Right renal pelvis (tissue), 4 donors: ENCODE measurements at places on chromosomes 6 and 20.

GRCh38 chr6:48611332-48611731, 500.3 kb upstream of the PTCHD4 start:
- no peak for DNase-seq

GRCh38 chr6:139728876-139729427, 354.5 kb upstream of the CITED2 start:
- no peak for DNase-seq

DNA sequence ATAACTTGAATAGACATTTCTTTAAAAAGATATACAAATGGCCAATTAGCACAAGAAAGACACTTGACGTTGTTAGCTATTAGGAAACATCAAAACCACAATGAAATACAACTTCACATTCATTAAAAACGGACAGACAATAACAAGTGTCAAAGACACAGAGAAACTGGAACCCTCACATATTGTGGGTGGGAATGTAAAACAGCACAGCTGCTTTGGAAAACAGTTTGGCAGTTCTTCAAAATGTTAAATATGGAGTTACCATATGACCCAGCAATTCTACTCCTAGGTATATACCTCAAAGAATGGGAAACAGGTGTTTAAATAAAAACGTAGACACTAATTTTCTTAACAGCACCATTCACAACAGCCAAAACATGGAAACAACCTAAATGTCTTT, 100.5 kb upstream of the SLC22A23 start:
- no peak for DNase-seq

DNA sequence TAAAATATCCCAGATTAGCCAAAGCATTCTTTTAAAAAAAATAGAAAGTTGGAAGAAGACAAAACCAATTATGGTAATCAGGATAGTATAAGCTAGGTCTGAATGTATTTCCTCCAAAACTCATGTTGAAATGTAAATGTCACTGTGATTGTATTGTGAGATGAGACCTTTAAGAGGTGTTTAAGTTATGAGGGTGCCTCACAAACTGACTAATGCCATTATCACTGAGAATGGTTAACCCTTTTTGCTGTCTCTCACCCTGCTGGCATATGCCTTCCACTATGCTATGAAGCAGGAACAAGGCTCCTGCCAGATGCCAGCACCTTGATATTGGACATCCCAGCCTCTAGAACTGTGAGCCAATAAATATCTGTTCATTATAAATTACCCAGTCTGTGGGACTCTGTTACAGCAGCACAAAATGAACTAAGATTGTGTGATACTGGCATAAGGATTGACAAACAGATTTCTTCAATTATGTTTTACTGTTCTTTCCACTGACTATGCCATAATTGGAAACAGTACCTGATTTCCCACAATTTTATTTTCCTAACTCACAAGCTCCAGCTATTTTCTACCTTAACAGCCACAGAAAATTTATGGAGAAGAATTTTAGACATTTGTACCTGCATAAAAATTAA, 63.8 kb downstream of the IBTK start:
- DNase-seq: no peak

- DNase-seq: no peak
Measured at GRCh38 chr20:45826381-45827019, 612 bp downstream of the TNNC2 start.

GRCh38 chr20:10802236-10802635, 128.4 kb upstream of the JAG1 start:
- no peak for DNase-seq

DNA sequence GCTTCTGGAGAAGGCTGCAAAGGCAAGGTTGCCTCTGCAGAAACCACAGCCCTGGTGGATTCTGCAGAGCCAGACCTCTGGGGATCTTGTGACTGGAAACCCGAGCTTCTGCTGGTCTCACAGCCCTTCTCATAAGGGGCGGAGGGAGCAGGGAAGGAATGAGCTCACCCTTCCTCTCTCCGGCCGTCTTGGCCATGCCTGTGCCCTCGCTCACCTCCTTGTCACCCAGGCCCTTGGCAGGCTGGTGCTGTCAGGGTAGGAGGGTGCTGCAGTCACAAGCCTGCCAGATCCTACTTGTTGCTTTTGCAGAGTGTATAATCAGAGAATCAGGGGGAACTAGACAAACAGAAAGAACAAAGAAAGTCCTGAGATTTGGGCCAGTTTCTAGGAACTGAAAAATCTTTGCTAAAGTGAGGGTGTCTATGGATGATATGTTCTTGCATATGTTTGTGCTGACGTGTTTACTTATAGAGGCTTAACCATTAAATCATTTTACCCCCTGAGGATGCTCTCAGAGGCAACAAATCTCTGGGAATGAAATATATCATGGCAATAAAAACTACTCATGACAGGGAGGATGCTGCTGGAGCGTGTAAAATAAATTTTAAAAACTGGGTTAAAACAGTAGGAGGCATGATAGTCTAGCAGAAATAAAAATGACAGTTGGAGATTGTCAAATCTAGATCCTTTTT, 244.9 kb upstream of the SOX4 start:
- no peak for DNase-seq

GRCh38 chr6:128966934-128967333, 84.0 kb downstream of the LAMA2 start:
- no peak for DNase-seq

DNA sequence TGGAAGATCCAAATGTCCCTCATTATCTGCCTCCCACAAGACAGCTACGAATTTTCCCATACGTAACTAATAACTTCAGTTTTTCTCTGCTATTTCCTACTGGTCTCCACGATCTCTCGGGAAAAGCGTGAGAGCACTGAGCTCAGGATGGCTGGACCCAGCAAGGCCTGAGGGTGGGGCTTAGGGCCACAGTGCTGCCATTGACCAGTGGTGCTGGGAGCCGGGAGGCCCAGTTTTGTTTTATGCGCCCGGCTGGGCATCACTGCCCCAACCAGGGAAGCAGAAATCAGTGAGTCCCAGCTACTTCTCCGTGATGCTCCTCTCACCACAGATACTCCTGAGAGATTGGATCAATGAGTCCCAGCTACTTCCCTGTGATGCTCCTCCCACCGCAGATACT, 238.4 kb downstream of the LY86 start:
- no peak for DNase-seq

- no peak for DNase-seq
Measured at GRCh38 chr6:159826968-159827647, 27.0 kb downstream of the PNLDC1 start.

GRCh38 chr6:52620906-52621190, 44.0 kb upstream of the TRAM2 start:
- no peak for DNase-seq

DNA sequence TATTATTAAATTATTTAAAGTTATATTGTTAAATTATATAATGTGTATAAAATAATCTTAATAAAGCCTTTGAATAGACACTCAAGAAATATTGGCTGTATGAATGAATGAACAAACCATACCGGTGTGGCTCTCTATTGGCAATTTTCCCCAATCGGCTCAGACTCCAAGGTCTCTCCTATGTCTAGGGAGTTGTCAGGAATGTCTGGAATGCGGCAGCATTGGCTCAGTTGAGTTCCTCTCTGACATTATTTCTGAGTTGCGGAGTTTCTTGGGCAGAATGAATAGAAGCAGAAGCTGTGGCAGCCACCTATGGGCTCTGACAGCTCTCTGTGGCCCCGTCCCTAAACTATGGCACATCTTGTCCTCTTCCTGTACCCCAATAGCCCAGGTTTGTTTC, 111.0 kb downstream of the SOBP start:
- DNase-seq: no peak

DNA sequence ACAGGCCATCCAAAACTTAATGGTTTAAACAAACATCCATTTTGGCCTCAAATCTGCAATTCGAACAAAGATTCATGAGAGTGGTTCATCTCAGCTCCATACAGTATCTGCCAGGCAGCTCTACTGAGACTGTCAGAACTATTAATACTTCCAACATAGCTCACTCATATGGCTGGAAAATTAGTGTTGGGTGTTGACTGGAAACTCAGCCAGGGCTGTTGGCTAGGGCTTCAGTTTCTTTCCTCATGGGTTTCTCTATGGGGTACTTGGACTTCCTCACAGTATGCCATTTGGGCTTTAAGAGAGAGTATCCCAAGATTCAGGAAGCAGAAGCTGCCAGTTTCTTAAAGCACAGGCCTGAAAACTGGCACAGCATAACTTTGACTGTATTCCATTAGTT, 240.3 kb downstream of the TPBG start:
- no peak for DNase-seq

GRCh38 chr6:167543602-167544497, 219.0 kb downstream of the TTLL2 start:
- no peak for DNase-seq

DNA sequence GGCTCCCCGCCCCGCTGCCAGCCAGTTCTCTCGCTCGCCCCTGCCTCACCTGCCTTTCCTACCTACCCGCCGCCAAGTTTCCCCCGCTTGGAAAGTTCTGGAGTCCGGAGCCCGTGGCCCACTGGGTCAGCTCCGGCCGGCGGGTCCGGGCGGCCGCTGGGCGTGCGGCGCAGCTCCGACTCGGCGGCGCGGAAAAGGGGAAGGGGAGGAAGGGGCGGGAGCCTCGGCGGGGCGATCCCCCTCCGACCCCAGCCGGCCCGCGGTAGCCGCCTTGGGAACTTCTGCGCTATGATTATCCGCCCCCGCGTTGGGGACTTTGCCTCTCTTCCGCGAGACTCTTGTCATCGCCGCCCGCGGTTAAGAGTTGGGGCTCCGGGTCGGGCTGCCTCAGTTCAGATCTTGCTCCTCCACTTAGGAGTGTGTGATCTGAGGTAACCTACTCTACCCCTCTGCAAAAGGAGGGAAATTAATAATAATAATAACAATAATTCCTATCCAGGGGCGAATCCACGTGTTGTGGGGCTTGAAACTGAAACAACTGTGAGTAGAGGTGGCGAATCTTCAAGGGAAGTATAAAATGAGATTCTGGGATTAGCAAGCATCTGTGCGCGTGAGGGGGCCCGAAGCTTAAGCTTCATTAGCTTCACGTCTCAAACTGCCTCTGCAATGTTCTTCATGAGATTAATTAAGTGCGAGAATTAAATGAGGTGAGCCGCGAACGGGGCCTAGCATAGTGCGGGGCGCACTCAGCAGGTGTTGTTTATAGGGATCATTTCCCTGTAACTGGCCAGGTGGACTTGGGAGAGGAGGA, 30.8 kb downstream of the SF3B5 start:
- DNase-seq: peak; percentile 37

- DNase-seq: no peak
Measured at GRCh38 chr6:72283571-72283970, 338.3 kb upstream of the KCNQ5 start.

GRCh38 chr6:97989451-97989850, 706.4 kb upstream of the MMS22L start:
- no peak for DNase-seq

GRCh38 chr20:998231-998830, 3.8 kb downstream of the RSPO4 start:
- DNase-seq: no peak

DNA sequence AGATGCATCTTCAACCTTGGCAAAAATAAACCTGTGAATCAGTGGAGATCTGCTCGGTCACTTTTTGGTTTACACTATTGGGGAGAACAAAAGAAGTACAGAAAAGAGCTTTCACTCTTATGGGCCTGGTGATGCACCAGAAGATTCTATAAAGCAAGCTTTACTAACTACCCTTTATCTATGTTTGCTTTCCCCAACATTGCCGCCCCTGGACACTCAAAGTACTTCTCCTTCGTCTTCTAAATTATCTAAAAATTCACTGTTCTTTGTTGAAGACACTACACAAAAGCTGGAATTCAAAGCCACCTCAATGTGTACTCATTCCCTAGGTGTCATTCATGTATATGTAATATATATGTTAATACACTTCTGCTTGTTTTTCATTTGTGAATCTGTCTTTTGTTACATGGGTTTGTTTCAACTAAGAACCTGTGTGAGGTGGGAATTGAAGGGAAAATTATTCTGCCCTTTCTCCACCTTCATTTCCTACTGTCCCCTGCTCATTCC, 97.9 kb upstream of the BTN3A2 start:
- no peak for DNase-seq

DNA sequence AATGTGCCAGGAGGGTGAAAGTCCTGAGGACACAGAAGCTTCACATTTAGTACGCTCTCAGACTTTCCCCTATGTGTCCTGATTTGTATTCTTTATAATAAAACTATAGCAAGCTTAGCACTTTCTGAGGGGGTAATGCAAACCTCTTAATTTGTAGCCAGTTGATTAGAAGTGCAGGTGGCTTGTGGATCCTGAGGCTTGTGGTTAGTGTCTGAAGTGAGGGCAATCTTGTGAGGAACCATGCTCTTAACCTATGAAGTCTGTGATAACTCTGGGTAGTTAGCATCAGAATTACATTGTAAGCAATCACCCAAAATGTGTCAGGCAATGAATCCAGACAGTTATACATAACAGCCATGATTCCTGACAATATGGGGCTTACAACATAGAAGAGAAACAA, 51.1 kb downstream of the LHFPL5 start:
- no peak for DNase-seq

DNA sequence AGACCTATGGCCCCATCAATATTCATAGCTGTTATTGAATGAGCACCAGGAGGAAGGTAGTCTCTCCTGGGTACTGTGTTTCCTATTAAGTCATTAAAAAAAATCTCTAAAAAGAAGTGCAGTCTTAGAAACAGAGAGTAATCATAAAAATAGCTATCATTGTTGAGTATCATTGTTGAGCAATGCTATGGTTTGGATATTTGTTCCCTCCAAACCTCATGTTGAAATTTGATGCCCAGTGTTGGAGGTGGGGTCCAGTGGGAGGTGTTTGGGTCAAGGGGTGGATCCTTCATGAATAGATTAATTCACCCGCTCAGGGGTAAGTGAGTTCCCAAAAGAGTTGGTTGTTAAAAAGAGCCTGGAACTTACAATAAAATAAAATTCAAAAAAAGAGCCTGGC, 88.1 kb upstream of the IYD start:
- DNase-seq: no peak

DNA sequence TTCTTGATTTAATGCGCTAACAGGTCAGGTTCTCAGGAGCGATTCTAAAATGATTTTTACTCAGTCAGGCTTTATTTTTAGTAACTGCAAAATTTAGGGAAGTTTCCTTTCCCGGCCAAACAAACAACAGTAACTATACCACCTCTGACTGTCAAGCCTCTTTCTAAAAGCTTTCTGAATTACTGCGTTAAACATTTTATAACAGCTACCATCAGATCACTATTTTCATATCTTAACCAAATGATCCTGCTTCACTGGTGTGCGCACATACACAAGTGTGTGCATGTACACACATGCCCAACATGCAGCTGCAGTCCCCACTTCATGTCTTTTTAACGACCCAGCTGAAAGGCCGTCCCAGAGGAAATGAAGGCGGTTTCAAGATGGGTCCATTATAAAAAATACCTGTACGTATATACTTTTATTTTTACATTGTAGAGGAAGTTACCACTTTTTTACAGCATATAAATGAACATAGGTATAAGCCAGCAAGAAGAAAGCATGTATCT, 25.0 kb downstream of the TMEM242 start:
- no peak for DNase-seq

GRCh38 chr20:43535370-43536004, 23.3 kb upstream of the SGK2 start:
- DNase-seq: no peak

DNA sequence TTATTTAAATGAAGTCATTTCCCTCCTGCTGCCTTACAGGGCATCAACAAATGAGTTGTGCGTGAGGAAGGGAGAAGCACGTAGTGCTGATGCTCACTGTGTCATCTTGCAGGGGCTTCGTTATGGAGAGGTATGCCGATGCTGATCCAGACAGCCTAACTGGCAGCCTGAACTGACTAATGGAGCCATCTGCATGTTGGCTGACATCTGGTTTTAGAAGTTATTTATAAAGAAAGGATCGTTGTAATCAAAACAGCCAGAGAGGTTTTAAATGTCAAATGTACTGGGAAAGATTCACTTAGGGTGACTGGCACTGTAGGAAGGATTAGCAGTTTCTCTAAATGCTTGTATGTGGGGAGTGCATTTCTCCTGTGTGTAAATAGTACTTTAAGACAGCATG, 54.6 kb downstream of the FARS2 start:
- no peak for DNase-seq
